ENCODE measurements at places on chromosomes 1 and 21.

DNA sequence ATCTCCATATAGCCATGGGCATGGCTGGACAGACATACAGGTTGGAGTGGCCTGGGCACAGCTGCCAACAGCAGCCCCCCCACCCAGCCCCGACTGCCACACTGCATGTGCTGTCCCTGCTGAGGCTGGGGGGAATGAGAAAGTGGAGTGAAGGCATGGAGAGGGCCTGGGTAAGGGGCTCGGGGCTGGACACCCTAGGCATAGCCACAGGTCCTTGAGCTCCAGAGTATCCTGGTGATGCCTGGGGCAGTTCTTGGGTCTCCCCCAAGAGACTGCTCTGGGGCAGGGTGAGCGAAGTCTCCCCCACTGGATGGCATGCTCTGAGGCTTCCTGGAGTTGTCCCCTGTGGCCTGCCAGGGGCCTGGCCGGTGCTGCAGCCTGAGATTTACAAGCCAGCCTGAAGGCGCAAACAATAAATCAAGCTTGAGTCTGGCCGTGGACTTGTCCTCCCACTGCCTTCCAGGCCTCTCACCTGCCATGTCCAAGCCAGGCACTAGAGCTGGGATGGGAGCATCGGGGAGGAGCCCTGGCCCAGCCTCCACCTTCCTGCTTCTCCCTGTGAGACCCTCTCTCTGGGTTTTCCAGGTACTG is 53.6 kb downstream of the FOXO6 start:
- no peak for DNase-seq

- DNase-seq, result no peak
These were observed 191.8 kb upstream of the SAMSN1 start for GRCh38 chr21:14737922-14738321.

DNA sequence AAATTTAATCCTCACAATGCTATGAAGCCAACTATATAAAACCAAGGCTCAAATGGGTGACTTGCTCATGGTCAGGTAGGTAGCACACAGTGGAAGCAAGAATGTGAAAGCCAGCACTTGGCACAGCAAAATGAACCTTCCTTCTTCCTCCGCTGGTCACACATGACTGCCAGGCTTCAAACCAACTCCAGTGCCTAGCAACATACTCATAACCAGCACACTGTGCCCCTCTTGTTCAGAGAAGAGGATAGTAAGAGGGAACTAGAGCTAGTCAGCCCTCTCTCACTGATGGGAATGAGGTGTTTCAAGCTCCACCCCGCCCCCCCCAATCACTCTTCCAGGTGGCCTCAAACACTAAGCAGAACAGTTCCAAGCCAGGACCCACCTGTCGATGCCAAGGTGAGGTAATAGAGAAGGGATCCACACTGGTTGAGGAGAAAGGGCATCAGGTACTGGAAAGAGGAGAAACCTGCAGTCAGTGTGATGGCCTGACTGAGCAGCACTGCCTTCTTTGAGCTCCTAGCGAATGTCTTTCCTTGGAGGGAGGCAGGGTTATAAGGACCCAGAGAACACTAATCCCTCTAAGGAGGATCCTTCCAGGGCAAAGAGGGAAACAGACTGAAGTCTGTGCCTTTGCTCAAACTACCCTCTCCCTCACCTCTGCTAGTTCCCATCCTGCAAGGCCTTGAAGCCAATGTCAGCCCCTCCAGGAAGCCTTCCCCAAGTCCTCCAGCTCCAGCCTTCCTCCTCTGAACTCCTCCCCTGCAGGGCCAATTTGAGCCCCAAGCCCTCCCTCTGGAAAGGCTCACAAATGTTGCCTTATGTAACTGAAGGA is 1.2 kb downstream of the TMEM234 start:
- DNase-seq, result no peak

GRCh38 chr1:248813546-248813945 is 12.2 kb downstream of the SH3BP5L start:
- DNase-seq, result no peak

DNA sequence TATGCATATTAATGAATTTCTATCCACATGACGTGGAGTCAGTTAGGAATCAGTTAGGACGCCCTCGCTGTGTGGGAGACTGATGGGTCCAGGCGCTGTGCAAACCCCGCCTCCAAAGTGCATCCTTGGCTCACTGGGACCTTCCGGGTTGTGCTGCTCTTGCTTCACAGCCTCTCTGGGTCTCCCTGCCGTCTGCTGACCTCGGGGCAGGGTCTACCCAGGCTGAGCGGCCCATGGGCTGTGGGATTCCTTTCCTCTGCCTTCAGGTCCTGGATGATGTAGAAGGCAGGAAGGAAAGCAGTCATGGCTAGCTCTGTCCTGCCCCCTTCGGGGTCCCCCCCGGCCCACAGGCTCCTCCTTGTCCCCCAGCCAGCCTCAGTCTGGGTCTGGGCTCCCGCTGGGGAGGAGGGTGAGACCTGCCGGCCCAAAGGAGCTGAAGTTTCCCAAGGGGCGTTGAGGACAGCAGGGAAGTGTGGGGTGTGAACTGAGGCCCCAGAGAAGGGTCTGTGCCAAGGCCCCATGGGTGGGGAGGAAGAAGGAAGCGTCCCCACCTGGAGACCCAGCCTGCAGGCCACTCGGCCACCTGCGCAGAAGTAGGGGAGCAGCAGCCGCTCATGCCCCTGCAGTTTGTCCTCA is 24.6 kb upstream of the CDK11A start:
- DNase-seq, result no peak

- no peak for DNase-seq
These were observed 11.8 kb upstream of the FAM76A start for GRCh38 chr1:27713869-27714513.

- DNase-seq, result peak; percentile 76
These were observed 170.2 kb upstream of the NFIA start for GRCh38 chr1:60911966-60912697.

GRCh38 chr1:243549108-243549507 is 293.3 kb downstream of the SDCCAG8 start:
- no peak for DNase-seq

- DNase-seq, result no peak
These were observed 43.2 kb downstream of the MRPS6 start for GRCh38 chr21:34116569-34116968.

DNA sequence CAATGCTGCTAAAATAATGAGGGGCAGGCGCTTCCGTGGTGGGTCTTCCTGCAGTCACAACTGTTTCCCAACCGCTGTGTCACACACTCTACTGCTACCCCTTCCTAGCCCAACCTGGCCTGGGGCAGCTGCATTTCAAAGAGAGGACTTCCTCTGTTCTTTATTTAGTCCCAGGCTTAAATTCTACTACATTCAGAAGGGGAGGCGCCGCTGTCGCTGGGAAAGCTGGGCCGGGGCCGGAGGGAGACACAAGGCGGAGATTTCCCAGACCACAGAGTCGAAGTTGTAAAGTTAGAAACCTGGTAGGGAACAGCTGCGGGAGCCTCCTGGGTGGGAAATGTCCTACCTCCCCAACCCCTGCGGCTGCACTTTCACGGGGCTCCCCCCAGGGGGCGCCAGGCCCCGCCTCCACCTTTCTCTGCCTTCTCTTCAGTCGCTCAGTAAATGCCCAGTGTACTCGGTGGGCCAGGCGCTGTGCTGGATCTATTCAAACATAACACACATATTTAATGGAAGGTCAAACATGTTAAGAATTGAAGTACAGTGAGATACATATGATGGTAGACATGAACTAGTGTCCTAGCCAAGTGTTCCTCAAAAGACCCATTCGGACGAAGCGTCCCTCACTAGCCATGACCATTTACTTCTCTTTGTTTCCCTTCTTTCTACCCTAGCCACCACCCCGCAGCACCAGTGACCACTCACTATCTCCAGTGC is 23.1 kb downstream of the DYRK3 start:
- DNase-seq, result peak; percentile 76

- DNase-seq, result no peak
These were observed 70.5 kb downstream of the EIF4G3 start for GRCh38 chr1:21106238-21106637.

- no peak for DNase-seq
These were observed 197.3 kb downstream of the RYR2 start for GRCh38 chr1:237239248-237239647.

DNA sequence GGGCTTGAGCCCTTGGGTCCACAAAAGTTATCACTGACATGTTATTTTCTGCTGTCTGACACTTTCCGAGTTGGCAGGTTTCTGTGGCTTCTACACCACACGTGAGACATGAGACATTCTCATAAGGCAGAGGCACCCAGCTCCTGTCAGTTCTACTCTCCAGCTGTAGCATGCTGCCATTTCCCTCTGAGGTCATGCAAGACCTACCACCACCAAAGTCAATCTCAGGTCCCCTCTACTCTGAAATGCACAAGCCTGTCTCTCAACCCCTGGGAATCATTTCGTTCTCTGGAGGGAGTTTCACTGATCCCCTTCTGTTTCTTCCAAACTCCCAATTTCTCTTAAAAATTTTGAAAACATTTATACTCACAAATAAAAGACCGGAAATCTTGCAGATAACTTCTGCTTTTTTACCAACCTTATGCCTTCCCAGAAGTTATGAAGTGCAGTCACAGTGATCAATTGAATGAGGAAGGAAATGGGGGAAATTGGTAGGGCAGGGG is 39.5 kb upstream of the CR2 start:
- no peak for DNase-seq

GRCh38 chr1:24438423-24438901 is 22.9 kb downstream of the NIPAL3 start:
- DNase-seq, result peak; percentile 74

GRCh38 chr1:198681831-198682759 is 43.3 kb downstream of the PTPRC start:
- peak; percentile 66 for DNase-seq

GRCh38 chr1:235834620-235835019 is 32.1 kb downstream of the LYST start:
- no peak for DNase-seq

GRCh38 chr21:15221799-15222386 is 157.1 kb upstream of the NRIP1 start:
- no peak for DNase-seq

DNA sequence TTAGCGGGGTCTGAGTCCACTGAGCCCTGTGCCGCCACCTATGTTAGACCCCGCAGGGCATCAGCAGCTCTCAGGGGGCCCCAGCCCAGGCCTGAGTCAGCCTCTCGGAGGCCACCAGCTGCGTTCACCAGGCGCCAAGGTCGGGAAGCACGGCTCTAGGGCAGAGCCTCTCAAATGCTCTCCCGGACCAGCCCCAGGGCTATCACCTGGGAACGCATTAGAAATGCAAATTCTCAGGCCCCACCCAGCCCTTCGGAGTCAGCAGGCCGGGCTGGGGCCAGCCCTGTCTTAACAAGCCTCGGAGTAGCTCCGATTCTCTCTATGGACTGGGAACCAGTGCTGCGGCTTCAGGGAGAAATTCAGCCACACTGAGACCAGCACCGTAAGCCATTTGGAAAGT is 37.2 kb upstream of the TSPEAR start:
- no peak for DNase-seq

DNA sequence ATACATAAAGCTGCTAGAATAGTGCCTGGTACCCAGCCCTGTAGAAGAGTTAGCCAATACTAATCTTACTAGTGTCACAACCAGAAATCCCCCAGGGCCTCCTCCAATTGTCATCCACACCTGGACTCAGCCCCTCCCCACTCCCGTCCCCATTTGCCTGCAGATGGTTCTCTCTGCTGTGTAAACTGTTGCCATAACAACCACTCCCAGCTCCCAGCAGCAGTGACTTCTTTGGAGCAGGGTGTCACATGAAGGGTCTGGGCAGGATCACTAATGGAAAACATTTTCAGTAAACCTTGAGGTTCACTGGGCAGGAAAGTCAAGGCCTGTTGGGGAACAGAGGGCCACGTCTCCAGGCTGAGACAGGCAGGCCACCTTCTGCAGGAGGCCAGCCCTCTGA is 126.0 kb upstream of the IPO9 start:
- no peak for DNase-seq

DNA sequence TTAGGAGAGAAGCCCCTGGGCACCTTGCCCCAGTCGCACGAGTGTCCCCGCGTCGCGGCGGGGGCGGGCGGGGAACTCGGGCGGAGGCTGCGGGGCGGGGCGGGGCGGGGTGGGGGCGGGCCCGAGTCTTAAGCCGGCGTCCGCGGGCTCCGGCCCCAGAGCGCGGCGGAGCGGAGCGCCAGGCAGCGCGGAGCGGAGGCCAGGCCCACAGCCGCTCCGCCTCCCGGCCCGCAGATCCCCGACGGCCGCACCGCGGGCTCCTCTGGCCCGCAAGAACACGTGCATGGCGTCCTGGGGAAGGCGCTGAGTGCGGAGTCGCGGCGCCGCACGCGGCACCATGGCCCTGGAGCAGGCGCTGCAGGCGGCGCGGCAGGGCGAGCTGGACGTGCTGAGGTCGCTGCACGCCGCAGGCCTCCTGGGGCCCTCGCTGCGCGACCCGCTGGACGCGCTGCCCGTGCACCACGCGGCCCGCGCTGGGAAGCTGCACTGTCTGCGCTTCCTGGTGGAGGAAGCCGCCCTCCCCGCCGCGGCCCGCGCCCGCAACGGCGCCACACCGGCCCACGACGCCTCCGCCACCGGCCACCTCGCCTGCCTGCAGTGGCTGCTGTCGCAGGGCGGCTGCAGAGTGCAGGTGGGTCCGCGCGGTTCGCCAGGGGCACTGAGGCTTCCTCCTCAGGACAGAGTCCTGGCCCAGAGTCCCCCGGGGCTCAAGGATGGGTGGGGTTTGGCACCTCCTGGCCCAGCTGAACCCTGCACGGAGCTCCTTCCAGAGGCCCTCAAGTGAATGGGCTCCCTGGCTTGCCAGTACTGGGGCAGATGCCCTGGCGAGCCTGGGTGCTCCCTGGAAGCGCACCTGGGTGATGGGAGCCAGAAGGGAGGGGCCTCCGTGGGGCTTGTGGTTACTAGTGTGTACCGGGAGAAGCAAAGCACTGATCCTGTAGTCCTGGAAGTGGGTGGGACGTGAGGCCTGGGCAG is at the start of gene ESPN:
TSS of gene ESPN (plus strand) at position 158 of the 975 bp plus-strand sequence. CDS start at position 338, 180 bp downstream.
- DNase-seq, result no peak

GRCh38 chr1:228898582-228898992 is 163.3 kb downstream of the RHOU start:
- DNase-seq, result no peak

- DNase-seq, result no peak
These were observed 497.0 kb upstream of the USP24 start for GRCh38 chr1:55712148-55712547.

DNA sequence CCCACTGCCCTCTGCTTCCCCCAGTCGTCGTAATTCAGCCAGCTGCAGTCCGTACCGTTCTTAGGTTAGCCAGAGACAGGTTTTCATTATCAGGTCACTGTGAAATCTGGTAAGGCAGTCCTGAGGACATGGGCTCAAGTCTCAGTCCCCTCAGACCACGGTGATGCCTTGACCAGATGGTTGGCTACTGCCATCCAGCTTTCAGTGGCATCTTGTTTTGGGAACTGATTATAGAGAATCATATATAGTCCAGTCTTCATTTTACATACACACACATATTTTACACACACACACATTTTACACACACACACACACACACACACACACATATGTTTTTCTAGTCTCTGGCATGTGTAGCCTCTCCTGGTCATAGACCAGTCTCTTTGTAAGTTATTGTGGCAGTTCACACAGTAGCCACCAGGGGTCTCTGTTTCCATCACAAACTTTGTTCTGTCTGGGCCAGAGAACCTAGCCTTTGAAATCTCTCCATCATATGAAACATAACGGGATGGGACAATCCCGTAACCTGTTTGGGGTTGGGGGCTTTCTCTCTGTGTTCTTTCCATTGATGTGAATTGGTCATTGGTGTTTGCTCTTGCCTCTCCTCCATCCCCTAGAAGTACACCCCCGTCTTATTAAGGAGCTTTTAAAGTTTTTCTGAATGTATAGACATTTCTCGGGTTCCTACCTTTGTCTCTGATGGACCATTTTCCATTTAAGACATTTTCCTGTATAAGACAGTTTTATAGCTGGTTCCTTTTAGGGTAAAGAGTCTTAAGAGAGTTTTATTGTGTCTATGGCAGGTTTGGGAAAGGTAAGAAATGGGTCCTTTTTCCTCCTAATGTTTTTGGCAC is 8.4 kb upstream of the IKBKE start:
- DNase-seq, result no peak

GRCh38 chr1:237677979-237678378 is 212.7 kb downstream of the ZP4 start:
- DNase-seq, result no peak

Data from Right ventricle myocardium superior (tissue), 1 donor.